Frontal cortex (tissue), 4 donors: ENCODE measurements at places on chromosomes 16 and 17. TPM values are rescaled to one million over a fixed set of nuclear protein-coding genes. Genes with fewer than 3 reads are reported as not detected.

DNA sequence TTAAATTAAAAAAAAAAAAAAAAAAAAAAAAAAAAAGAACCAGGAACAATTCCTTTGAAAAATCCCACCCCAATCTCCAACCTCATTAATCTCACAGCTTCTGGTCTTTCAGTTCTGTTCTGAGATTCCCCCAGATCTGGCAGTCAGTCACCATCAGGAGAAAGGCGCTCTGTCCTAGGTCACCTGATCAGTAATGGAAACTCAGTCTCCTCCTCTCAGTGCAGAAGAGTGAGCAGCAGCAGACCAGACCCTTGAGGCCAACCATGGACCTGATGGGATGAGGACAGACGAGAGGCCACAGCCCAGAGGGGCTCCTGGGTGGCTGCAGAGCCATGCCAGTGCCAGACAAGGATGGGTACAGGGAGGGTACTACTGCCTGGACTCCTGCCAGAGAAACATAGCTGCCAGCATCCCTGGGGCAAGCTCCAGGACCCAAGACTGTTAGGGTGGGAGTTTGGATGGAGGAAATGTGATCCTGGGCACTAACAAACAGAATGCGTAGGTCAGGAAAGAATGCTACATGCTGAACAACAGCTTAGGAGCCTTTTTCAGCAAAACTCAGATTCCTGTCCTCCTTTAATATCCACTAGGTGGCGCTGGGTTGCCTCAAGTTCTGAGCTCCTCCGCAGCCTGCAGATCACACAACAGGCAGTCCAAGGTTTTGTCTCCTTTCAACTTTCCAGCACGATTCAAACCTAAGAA lies 28.7 kb downstream of the MPG start:
- DNase-seq = peak; percentile 74

GRCh38 chr16:56233795-56234566 lies 42.7 kb downstream of the GNAO1 start:
- DNase-seq = no peak

GRCh38 chr17:27800522-27800921 lies at the start of gene NOS2:
NOS2 (minus strand) TSS chr17:27800529; CDS start chr17:27798809, 1,720 bp downstream.
- DNase-seq = no peak

- no peak for DNase-seq
Observed at GRCh38 chr16:86252596-86252995, 257.7 kb upstream of the FOXF1 start.

The TBC1D3E gene
- 0.41 TPM for total RNA-seq

DNA sequence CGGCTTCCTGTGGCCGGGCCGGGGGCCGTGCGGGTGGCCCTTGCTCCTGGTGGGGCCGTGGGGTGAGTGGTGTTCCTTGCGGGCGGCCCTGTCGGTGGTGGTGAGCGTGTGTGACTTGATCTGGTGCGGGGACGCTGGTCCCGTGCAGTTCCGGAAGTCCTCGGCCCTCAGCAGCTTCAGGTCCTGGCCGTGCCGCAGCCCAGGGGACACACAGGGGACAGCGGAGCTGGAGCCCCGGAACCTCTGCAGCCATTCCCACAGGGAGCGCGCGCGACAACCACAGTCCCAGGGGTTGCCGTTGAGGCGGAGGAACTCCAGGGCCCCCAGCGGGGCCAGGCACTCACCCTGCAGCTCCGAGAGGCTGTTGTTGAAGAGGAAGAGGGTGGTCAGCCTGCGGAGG lies 88.4 kb downstream of the RTN4RL1 start:
- DNase-seq = no peak

GRCh38 chr17:80449930-80450576 lies 26.4 kb downstream of the NPTX1 start:
- DNase-seq = no peak

DNA sequence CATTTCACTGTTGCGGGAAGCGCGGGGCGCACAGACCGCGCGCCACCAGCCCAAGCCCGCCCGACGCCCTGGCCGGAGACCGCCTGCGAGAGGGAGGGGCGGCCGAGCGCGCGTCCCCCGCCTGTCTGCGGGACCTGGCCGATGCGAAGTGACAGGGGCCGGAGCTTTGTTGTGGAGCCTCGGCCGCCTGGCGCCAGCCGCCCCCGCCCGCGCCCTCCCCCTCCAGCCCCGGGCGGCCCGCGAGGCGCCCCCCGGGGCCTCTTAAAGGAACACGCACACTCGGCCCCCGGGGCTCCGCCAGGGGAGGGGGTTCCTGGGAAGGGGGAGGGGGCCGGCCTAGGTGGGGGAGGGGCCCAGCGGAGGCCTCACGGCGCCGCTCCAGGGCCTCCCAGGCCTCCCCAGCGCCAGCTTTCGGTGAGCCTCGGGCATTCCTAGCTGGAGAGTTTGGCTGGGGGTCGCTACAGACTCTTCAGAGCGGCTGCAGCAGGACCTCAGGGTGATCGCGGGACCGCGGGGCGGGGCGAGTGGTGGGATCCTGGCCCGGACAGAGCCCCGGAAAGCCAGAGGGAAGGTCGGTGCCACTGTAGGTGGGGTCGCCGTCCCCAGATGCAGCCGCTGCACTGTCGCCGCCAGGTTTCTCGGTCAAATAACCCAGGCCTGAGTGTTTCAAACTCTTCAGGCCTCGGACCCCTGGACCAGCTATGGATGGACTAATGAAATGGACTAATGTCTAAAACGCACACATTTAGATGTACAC lies 2.4 kb upstream of the TBX2 start:
- peak; percentile 51 for DNase-seq

GRCh38 chr16:30068750-30069610 lies 3.4 kb downstream of the ALDOA start:
- DNase-seq = no peak

The CA5A gene
- total RNA-seq = not detected

- no peak for DNase-seq
Observed at GRCh38 chr16:53043986-53044601, 8.6 kb downstream of the CHD9NB start.

The NPIPB9 gene
- 2.4 TPM for total RNA-seq

DNA sequence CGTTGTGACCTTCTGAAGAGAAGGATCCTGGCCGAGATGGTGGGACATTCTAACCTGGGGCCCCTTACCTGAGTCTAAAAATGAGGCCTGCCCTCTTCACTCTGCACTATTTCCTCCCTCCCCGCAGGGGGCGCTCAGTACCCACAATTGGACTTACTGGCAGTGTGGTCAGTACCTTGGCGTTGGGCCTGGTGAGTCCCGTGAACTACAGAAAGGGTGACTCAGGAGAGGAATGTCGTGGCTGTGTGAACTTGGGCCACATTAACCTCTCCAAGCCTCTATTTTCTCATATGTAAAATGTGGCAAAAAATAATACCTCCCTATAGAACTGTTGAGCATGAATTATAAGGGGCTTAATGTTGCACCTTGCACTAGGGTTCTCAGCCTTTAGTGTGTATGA lies 3.9 kb downstream of the RSAD1 start:
- peak; percentile 84 for DNase-seq

DNA sequence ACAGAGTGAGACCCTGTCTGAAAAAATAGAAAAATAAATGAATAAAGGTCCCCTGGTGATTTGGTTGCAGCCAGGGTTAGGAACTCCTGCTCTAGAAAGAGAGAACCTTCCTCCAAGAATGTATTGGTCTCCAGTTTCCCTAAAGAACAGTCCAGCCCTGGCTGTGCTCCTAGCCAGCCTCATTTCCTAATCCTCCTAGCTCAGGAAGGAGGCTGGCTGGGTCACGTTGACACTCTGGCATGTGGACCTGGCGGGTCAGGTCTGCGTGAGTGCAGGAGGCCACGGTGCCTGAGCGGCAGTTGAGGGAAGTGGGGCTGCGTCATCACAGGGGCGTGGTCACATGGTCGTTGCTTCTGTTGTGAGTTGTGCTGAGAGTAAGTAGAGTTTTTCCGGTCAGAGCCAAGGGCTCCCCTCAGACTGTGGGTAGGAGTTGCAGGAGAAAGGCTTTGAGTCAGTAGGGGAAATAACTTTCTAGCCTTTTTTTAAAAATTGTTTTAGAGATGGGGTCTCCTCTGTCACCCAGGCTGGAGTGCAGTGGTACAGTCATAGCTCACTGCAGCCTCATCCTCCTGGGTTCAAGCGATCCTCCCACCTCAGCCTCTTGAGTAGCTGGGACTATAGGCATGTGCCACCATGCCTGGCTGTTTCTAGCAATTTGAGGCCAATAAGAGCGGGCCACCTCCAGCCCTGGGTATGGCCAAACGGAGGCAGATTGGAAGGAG lies 194.0 kb upstream of the CIBAR2 start:
- DNase-seq = peak; percentile 54

GRCh38 chr17:8611137-8611536 lies 19.4 kb downstream of the MYH10 start:
- no peak for DNase-seq

DNA sequence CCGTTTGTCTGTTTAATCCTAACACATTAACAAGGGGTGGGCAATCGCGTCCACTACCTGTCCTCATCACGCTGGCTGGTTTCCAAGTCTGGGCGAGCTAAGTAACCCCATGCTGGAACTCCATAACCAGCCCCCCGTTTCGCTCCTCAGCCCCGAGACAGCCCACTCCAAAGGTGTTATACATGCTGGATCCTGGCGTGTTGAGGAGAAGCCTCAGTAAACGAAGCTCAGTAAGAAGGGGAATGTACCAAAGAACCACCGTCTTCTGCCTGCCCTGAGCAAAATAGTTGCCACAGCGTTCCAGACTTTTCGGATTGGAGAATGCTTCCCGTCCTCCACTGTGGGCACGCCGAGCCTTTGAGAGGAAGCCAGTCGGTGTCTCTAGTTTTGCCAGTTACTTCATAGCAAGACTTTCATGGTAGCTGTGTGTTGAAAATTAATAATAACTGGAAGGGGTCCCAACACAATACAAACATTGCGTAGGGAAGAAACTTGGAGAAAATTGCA lies 16.1 kb upstream of the C17orf78 start:
- no peak for DNase-seq

The FSCN2 gene
- 4.9 TPM for total RNA-seq

DNA sequence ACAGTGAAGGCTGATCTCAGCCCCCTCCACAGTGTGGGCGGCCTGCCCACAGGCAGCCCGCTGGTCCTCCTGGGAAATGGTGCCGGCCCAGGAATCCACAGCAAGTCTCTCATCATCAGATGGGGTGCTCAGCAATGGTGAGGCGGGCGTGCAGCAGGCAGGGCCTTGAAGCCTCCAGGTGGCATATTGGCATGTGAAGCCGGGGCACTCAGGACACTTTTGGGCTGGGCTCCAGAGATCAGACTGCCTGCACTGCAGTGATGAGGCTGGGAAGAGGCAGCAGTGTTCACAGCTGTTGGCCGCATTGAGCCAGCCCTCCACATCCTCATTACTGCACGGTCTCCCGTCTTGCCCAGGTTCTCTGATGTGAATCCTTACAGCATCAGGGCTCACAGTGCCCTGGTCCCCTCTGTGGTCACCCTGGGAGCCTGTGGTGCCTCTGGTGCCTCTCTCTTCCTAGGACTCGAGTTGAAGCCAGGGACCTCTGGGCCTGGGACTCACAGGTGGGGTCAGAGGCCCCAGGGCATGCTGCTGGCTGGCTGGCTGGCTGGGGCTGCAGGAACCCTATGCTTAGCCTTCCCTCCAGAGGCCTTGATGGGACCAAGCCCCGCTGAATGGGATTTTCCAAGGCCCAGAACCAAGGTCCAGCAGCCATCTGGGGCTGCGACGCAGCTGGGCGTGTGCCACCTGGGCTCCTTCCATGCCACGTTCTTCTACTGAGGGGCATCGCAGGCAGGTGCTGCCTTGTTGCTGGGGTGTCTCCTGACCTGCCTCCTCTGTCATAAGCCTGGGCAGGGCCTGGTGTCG lies 48.6 kb downstream of the TNFRSF13B start:
- DNase-seq = no peak

DNA sequence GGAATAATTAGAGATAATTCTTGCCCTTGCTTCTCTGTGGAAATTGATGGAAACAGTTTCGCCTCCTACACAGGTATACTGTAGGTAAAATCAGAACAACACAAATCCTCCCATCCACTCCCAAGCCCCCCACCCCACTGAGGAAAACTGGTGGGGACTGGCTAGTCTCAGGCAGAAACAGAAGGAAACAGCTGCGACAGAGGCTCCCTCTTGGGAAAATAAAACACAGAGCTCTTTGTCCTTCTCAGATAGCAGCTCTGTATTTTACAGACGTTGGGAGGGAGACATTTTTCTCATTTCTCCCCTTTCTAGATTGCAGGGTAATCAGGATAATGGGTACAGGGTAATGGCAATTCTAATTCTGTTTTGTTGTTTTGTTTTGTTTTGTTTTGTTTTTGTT lies 1.1 kb downstream of the SLFN13 start:
- DNase-seq = no peak

GRCh38 chr17:19322861-19323260 lies 39.7 kb downstream of the B9D1 start:
- DNase-seq = no peak

DNA sequence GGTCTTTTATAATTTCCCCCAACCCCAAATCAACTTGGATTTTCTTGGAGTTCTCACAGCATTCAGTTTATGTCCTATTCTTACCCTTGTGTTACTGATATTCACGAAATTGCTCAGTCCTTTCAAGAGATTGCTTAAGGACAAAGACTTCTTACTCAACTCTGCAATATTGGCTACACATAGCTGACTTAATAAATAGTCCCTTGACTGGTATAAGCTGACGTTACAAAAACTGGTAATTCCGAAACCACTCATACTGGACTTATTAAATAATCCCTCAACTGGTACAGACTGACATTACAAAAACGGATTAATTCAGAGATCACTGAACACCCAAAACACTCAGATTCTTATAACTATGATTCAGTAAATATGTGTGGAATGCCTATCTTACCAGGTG lies 860 bp downstream of the TIGD7 start:
- DNase-seq = no peak

DNA sequence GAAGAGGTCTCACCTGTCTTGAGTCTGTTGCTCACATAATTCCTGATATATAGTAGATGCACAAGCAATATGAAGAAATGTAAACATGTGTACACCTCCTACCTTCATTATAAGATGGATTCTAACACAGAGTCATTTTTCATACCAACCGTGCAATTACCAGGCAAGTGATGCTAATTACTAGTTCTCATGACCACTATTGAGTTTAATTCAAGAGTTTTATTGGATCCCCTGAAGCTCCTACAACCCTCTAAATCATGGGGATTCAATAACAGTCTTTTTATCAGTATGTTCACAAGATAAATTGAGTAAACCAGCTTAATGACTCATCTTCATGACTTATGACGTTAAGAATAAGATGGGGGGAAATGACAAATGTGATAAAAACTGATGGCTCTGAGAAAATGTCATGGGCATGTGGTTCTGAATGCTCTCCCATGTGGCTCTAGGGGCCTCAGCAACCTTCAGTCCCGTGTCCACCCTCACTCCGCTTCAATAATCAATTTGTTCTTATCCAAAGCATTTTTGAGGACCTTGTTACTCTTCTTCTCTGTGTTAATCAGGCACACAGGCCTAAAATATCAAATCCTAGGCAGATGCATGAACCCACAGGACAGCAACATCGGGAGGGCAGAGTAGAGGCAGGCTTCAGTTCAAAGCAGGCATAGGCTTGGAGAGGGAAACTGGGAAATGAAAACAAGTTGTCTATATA lies 42.8 kb downstream of the PRAC1 start:
- no peak for DNase-seq

The SLC2A4 gene
- under 0.01 TPM for total RNA-seq

DNA sequence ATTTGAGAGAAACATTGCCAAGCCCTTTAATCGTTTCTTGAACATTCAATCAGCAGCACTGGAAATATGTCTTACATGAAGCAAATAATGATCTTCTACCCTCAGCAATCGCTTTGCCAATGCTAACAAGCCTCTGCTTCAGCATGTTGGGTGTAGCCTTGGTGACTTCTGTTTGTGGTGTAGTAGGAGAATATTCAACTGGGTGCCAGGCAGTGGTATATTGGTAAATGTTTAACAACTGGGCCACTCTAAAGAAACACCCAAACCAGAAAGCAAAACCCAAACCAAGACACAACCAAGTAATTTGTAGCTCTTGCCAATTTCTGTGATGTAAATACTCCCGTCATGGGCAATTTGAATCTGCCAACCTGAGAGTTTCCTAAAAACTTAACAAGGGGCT lies 9.7 kb downstream of the CDH13 start:
- DNase-seq = no peak

The BAHCC1 gene
- total RNA-seq = 5.7 TPM
